ENCODE measurements at places on chromosomes 13 and 19.
A peak's percentile ranks its signal among the peaks of the same experiment; 100 is the strongest.

DNA sequence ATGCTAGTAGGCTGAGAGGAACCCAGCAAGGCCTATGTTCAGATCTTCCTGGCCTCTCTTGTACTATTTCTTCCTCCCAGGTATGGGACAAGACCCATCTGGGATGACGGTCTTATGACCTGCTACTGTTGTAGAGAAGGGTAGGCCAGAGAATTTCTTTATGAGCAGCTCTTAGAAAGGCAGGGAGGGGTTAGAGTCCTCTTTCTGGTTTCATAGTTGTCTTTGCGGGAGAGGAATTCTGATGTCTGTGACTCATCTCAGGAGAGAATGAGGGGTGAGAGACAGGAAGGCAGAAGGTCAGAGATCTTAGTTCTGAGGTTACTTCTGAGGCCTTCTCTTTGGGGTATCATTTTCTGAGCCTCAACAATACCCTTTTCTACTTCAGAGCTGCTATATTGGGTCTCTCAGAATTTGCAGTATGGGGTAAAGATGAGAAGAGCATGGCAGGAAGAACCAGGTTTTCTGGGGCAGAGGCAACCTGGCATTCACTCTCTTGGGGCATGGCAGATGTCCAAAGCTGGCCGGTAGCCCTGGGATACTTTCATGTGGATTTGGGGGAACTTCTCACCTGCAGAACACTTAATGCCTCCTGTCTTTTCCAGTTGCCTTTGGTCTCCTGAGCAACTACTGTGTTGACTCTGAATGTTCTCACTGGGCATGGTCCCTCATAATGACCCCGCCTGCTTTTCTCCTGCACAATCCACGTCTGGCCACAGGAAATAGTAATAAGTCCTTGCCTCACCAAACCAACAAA is 154.4 kb downstream of the GGACT start:
- peak; percentile 85 for DNase-seq

DNA sequence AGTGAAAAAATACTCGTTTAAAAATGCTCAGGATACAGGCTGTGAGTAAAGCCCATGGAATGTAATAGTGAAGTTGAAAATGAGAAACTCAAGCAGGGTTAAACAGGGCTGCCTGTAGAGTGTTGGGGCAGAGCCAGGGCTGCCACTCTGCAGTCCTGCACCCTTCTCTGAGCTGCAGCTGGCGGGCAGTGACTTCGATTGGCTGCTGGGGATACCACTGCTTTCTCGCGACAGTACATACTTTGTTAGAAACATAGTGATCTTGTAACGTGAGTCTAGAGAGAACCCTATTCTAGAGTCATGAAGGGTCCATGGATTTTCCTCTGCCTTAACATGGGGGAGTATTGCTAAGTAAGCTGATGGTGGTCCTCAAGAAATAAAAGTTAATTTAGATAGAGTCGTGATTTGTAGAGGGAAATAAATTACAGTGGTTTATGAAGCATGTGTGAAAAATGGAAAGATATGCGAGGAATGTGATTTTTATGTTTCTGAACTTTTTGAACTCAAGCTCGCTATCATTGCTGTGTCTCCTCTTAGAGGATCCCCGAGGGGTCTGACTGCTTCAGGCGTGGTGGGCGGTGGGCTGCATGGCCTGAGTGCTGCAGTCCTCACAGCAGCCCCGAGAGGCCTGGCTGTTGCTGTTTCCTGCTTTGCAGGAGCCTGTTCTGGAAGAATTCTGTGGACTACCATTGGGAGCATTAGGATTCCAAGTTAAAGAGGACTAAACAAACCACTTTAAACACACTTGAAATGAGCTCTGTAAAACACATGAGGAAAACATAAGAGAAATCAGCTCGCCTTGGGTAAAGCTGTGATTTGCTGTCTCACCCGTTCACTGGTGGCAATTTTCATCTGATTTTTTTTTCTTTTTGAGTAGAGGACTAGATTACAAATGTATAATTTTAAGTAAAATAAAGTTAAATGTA is 95.7 kb downstream of the ARHGEF7 start:
- DNase-seq = peak; percentile 72

- DNase-seq = peak; percentile 53
These were observed 25.9 kb downstream of the RCN3 start for GRCh38 chr19:49553451-49554271.

DNA sequence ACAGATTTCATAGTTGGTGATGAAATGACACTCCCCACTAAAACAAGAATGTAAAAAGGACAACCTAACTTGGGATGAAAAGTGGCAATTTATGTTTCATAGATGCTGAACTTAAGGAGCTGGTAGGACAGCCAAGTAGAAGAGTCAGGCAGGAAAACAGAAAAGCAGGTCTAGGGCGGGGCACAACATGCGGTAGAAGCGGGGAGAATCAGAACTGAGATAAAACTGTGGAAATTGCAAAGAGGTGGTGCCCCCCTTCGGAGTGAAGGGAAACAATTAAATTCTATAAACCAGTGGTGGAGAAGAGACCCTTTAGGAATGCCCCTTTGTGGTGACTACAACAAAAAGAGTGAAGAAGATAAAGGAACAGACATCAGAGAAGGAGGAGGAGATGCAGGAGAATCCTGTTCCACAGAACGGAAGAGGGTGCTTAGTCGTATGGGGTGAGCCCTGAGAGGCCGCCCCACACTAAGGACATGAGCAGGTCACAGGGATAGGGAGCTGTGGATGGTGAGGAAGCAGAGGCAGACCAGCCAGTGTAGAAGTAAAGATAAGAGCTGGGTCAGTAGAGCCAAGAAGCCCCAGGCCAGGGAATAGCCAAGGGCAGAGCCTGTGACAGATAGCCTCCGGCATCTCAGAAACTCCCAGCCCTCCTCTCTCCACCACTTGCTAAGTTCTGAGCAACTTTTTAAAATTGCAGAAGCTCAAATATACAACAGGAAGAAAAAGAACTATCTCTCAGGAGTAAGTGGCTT is 100.3 kb upstream of the DOCK9 start:
- no peak for DNase-seq

DNA sequence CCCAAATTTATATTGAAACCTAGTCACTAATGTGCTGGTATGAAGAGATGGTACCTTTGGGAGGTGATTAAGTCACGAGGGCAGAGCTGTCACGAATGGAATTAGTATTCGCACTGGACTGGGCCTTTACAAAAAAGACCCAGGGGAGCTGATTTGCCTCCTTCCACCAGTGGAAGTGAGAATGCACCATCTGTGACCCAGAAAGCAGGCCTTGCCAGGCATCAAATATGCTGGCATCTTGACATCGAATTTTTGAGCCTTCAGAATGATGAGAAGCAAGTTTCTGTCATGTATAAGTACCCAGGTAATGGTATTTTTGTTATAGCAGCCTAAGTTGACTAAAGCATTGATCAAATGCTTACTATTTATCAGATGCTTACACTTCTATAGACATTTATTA is 373.6 kb downstream of the FGF14 start:
- no peak for DNase-seq

GRCh38 chr13:48808683-48809082 is 155.0 kb downstream of the CYSLTR2 start:
- peak; percentile 52 for DNase-seq

- no peak for DNase-seq
These were observed 69.9 kb downstream of the COG3 start for GRCh38 chr13:45534604-45535003.

Measured in M059J (cell line).